ENCODE measurements at places on chromosomes 6 and 20.
A peak's percentile ranks its signal among the peaks of the same experiment; 100 is the strongest.

DNA sequence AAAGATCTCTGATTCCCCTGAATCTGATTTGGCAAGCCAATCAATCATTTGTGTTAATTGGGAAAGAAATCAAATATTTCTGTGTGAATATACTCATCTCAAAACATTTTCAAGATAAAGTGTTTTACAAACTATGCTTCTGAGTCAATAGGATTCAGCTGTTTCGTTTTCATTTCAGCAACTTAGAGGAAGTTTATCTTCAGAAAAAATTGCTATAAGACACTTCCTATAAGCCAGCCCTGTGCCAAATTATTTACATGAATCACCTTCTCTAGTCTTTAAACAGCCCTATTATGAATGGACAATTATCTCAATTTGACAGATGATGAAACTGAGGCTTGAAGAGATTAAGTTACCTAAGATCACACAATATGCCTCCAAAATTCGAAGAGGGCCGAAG, 10.9 kb downstream of the DEFB129 start:
- DNase-seq: no peak

DNA sequence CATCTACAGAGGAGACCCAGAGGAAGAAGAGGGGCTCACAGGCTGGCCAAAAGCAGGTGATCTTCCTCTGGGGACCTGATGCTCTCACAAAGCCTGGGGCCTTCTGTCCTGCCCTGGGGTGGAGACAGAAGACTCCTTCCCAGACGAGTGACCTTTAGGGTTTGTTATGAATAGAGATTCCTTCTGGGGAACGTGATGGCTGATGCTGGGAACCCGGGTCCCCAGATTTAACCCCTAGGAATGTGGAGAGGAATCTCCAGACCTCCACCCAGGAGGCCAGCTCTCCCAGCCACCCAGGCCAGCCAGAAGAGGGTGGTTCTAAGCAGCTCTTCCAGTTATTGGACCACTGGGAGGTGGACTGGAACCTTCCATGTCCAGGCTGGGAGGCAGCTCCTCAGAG, 16.8 kb upstream of the CCN5 start:
- no peak for DNase-seq

GRCh38 chr6:137471986-137472385, 22.2 kb downstream of the OLIG3 start:
- DNase-seq: no peak

GRCh38 chr6:136761227-136761922, 30.9 kb downstream of the MAP3K5 start:
- no peak for DNase-seq

GRCh38 chr6:68233623-68234022, 401.5 kb upstream of the ADGRB3 start:
- DNase-seq: no peak

DNA sequence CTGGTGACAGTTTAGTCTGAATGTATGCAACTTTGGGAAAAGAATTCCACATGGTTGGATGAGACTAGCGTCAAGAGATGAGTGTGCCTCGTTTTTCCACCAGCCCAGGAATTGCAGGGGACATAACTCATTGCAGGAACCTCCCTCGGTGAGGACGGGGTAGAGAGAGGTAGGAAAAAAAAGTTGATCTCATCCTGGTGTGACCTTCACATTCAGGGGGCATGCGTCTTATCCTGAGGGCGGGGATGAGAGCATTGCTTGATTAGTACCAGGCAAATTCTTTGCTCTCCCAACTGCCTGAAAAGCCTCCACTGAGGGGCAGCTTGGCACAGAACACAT, 11.8 kb downstream of the TLDC2 start:
- DNase-seq: no peak

DNA sequence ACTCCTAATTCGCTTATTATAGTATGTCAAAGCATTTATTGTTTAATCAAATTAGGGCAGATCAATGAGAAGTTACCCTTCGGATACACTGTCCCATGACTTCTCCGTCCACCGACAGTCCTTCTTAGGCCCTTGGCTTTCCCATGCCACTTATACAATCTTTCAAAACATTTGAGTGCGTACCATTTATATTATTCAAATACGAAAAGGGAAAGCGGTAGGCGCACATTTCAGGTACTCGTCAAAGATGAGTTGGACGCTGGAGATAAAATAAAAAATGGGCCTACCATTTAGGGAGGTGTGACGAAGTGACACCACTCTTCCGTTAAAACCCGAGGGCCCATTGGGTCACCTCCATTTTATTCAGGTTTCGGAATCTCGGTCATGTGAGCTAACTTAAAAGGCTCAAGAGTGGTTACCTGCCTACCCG, 542 bp upstream of the AFG1L start:
- no peak for DNase-seq

GRCh38 chr6:43570876-43571441, 4.9 kb downstream of the XPO5 start:
- DNase-seq: no peak

- DNase-seq: no peak
These were observed 42.5 kb downstream of the PANK2 start for GRCh38 chr20:3931664-3932063.

- peak; percentile 20 for DNase-seq
These were observed 67.0 kb downstream of the TNFRSF21 start for GRCh38 chr6:47242483-47243386.

GRCh38 chr6:7194657-7195056, 86.9 kb downstream of the RREB1 start:
- DNase-seq: no peak

DNA sequence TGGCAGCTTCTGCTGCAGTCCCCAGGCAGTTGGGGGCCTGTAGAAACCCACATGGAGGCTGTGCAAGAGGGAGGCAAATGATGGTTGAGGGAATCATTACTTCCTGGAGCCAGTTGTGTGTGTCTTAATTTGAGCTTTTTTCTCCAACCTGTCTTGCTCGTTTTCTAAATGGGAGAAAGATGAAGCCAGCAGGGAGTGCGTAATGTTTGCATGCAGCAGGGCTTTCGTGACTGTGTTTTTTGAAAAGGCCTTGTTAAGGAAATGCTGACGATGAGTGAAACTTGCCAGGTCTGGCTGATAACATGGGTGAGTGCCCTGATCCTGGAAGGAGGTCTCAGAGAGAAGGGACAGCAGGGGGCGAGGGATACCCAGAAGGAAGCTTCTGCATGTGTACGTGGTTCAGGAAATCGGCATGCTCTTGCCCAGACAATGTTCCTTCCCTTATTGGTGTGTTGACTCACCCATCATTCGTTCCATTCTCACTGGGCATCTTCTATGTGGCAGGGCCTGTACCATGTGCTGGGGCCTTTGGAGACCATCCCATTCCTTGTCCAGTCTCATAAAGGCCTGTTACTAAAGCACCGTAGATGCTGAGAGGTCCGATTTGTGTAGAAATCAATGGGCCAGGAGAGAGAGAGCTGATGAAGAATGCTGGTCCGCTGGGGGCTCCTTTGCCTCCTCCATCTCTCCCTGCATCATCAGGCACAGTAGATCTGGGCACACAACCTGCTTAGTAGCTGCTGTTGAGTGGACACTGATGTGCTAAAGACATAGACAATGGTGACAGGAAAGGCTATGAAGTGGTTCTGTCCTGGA, 27.4 kb downstream of the GLP1R start:
- DNase-seq: no peak

DNA sequence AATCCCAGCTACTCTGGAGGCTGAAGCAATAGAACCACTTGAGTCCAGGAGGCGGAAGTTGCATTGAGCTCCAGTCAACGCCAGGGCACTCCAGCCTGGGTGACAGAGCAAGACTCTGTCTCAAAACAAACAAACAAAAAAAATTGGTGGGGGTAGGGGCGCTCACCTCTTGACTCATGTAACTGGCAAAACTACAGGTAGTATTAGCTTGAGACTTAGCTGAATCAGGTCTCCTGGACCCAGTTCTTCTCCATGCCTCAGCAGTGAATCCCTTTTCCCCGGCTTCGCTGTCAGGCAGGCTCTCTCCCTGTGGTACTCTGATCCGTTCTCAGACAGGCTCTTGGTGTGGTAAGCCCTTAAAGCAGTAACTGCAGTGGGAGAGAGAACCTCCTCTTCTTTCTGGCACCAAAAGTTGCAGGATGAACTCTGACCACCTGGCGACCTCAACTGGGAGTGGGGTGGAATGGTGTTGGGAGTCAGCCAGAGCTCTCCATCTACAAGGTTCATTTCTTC, 12.9 kb downstream of the SLC9A8 start:
- no peak for DNase-seq

DNA sequence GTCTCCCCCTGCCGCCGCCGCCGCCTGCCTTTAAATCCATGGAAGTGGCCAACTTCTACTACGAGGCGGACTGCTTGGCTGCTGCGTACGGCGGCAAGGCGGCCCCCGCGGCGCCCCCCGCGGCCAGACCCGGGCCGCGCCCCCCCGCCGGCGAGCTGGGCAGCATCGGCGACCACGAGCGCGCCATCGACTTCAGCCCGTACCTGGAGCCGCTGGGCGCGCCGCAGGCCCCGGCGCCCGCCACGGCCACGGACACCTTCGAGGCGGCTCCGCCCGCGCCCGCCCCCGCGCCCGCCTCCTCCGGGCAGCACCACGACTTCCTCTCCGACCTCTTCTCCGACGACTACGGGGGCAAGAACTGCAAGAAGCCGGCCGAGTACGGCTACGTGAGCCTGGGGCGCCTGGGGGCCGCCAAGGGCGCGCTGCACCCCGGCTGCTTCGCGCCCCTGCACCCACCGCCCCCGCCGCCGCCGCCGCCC, 474 bp downstream of the CEBPB start:
- peak; percentile 54 for DNase-seq

DNA sequence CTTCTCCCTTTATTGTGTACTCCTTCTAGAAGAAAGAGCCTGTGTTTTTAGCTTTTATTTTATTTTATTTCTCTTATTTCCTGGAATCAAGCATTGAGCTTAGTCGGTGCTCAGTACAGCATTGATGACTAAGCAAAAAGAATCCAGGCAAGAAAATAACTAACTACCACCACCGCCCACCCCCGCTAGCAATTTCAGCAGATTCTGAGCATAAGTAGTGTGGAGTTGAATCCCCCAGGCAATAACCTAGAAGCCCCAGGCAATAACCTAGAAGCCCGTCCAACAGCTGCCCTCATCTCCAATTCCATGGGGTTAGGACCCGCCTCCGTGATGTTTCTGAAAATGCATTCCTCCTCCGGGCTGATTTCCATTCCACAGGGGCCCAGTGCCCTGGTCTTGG, 258.0 kb upstream of the TAB2 start:
- DNase-seq: no peak

- DNase-seq: no peak
These were observed 278.3 kb upstream of the PLCB4 start for GRCh38 chr20:8790442-8791074.

DNA sequence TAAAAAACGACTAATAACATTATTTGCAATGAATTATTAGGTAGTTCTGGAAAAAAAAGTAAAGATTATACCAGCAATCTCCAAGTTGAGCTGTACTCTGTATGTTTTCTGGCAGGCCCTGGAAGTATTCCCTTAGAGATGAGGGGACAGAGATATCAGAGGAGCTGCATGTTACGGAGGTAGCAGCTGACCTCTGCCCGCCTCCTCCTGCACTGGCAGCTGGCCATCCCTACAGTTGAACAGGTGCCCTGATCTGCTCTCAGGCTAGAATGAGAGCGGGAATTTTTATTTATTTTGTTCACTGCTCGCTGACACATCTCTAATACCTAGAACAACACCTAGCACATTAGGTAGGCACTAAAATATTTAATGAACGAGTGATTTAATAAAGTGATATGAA, 23.1 kb downstream of the FBXL4 start:
- DNase-seq: no peak

DNA sequence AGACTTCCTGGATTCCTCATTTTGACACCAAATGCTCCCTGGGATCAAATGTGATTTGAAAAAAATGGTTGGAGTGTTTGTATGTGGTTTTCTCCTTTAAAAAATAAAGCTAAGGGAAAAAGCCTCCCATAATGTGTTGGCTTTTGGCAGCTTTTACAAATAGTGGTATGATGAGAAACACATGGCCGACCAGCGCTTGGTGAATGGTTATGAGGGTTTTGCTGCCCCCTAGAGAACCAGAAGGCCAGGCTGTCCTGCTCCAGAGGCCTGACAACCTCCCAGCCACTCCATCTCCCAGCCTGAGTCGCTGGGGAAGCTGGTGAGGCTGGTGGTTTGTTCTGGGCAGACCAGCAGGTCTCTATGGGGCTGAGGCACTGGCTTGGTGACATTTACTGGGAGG, 69.3 kb downstream of the CLIC5 start:
- no peak for DNase-seq

DNA sequence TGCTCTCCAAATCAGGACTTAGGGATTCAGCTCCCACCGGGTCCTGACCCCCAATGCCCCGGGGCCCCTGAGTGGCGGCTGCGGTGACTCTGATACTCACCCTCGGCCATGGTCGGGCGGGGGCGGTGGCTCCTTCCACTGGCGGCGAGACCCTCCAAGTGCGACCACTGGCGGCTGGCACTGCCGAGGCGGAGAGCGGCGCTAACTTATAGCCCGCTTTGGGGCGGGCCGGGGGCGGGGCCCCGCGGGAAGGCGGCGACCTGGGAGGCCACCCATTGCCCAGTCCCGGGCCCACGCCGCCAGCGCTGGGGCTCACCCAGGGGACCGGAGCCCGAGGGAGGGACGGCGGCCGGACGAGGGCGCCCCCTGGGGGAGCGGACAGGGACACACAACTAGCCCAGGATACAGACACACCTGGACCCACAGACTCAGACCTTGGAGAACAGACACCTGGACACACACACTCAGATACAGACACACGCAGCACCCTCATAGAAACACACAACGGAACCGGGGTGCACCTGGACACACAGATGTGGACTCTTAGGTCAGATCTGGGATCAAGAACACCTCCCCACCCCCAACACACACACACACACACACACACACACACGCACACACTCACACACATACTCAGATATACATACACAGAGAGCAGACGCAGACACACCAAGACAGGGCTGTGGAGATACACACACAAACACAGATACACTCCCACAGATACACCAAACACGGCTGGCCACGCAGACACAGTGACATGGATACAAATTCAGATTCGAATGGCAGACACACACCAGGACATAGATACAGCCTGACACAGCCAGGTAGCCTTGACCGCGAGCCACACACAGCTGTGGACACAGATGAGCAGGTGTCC, at the start of gene TGM2:
TGM2 (minus strand) TSS at position 182 of the 877 bp plus-strand sequence; CDS start at position 110, 72 bp downstream.
- peak; percentile 32 for DNase-seq

- no peak for DNase-seq
These were observed 279.6 kb downstream of the NRN1 start for GRCh38 chr6:5726976-5727718.

GRCh38 chr6:97771372-97771771, 488.4 kb upstream of the MMS22L start:
- no peak for DNase-seq

All from stimulated activated CD8-positive, alpha-beta memory T cell treated with anti-CD3 and anti-CD28 coated beads, Interleukin-2, amount 100 ng/mL, for 48 hours (primary cell).